ENCODE measurements at places on chromosomes 11 and 22.

DNA sequence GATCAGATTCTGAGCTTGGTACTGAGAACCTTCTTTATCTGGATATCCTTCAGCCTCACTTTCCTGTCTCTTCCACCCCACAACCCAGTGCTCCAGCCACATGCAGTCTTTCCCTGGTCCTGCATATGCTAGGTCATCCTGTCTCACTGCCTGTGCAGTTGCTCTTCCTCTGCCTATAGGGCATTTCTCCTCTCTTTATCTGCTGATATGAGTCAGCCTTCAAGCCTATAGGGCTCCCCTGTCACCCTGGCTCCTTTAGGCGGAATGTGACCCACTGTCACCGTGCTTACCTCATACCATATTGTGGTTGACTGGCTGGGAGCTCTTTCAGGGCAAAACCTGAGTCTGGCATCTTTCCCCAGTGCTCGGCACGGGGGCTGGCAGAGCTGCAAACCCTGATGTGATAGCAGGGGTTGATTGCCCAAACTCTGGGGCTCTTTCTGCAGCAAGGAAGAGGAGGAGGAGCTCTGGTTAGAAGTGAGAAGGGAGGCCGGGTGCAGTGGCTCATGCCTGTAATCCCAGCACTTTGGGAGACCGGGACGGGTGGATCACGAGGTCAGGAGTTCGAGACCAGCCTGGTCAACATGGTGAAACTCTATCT is 26.3 kb downstream of the MEI1 start:
- no peak for DNase-seq

- no peak for DNase-seq
Measured at GRCh38 chr22:34099278-34099677, 179.0 kb upstream of the LARGE1 start.

DNA sequence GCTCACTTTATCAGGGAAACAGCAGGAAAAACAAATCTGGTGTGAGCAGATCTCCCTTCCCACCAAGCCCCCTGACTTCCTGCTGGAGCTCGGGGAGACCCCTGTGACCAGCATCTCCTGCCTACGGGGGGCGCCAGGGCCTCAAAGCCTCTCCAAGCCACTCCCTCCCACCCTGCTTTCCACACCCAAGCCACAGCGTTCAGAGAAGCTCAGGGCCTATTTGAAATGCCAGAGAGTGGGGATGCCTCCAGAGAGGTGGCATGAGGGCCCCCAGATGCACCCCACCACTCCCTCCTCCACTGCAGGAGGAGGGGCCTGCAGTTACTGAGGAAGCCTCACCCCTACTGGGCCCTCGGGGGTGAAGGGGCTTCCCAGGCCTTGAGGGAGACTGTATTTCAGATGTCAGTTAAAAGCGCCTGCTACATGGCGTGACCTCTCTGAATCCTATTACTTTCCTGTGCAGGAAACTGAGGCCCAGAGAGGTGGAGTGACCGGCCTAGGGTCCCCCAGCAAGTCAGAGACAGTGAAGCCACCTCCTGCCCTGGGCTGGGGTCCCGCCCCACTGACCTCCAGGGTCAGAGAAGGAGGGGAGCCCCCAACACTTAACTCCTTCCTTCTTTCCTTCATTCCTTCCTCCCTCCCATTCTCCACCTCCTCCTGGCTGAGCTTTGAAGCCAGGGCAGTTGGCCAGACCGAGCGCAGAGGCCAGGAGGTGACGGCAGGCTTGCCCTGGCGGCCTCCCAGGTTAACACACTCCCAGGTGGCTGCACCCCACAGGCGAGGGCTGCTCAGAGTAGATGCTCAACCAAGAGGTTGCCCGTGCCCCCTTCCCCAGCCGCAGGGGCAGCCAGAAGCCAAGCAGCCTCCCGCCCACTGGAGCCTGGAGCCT is 6.0 kb upstream of the CDKN1C start:
- no peak for DNase-seq

DNA sequence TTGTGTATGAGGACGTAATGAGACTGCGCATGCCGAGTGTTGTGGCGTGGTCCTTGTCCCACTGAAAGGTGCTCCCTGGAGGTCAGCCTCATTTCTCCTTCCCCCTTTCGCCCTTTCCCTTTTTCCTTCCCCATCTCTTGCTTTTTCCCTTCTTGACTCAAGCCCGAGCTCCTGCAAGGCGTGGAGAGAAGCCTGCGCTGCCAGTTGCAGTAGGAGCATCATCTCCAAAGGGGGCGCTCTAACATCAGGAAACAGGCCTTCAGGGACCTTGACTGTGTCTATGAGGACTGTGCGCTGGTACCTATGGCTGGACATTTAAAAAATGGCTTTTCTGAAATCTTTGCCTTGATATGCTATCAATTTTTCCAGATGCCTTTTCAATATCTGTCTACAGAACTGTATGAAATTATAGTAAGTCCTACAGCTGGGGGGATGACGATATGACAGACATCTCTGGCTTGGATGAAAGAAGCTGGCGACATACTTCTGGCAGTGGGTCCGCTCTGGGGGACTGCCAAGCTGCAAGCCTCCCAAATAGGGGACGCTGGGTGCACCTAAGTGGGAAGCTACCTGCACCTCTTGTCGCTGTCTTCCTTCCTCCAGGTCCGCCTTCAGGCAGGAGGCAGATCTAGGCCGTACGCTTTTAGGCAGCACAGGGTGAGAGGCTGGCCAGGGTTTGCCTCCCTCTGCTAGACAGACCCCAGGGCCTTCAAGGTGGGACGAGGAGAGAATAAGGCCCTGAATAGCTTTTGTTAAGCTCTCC is 96.5 kb downstream of the NXPE2 start:
- peak; percentile 49 for DNase-seq

DNA sequence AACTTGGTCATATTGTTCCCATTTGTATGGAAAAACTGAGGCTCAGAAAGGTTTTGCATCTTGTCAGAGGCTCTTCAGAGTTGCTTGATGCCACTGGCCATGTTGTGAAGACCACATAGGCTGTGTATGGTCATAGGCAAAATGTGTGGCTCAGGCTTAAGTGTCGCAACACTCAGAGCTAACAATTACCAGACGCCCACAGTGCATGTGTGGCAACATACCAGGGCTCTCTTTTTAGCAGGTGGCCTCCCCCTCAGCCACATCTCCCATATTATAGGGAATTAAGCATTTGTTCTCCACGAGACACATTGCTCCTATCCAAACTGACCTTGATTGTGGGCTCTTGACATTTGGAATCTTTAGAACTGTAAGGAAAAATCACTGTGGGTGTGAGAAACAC is 802.5 kb downstream of the DLG2 start:
- no peak for DNase-seq

DNA sequence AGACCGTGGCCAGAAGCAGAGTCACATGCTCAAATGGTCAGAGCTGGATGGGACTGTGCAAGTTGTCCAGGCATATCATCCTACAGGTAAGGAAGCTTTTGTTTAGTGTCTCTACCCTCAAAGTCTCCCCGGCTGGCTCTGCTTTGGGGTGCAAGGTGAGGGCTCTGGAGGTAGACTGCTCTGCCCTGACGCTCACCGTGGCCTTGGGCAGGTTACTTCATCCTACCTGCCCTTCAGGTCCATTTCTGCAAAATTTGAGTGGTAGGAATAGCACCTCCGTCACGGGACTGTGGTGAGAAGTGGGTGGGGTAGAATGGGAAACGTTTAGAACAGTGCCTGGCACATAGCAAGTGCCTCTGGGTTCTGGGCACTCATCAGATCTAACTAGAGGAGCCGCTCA is 42.2 kb downstream of the NAT10 start:
- no peak for DNase-seq

DNA sequence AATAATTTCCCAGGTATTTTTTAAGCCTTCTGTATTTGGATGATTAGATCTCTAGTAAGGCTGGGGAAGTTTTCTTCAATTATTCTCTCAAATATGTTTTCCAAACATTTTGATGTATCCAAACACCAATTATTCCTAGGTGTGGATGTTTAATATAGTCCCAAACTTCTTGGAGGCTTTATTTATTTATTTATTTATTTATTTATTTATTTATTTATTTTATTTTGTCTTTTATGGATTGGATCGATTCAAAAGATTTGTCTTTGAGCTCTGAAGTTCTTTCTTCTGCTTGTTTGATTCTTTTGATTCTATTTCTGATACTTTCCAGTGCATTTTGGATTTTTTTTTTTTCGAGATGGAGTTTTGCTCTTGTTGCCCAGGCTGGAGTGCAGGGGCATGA is 2267.9 kb upstream of the RAG2 start:
- DNase-seq = no peak

GRCh38 chr11:134282121-134283045 is 6.2 kb downstream of the GLB1L3 start:
- DNase-seq = no peak

DNA sequence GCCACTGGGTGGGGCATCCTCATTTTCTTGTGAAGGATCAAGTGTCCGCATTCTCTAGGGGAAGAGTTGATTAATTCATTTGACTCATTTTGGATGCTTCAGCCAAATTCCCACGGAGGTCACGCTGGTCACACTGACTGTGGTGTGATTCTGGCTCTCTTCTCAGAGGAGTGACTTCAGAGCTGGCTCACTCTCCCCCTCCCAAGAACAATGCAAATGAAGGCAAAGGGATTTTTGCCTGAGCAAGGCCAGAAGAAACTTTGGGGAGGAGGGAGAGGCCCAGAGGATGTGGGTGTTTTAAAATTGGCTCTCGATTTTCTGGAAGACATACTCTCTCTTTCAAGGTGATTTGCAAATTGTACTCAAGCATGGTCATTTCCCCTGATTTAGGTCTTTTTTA is 51.1 kb upstream of the LMO2 start:
- no peak for DNase-seq

- no peak for DNase-seq
Measured at GRCh38 chr11:122159173-122159721, 43.2 kb upstream of the BLID start.

DNA sequence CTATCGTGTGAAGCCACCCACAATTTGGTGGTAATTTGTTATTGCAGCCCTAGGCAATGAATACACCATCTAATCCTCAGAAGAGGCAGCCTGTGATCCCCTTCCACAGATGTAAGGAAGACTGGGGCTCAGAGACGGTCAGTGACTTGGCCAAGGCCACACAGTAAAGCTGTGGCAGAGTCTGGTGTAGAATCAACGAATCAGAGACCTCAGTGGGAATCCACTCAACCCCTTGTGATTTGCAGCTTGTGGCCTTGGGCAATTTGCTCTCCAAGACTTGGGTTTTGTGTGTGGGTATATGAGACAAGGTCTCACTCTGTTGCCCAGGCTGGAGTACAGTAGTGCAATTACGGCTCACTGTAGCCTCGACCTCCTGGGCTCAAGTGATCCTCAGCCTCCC is 1.9 kb downstream of the LGALS2 start:
- no peak for DNase-seq

DNA sequence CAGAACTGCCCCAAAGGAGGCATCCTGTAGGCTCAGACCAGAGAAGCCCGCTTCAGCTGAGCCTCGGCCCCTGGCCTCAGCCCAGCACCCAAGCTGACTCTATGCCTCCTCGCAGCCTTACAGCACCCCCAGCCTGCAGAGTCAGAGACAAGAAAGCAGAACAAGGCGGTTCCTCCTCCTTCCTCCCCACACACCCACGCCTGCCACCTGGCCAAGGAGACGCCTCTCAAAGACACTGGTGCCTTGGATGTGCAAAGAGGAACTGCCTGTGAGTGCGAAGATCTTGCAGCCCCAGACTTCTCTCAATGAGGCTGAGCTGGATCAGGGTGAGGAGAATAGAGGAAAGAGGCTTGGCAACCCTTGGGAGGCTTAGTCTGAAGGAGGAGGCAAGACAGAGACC is 60.2 kb downstream of the PDE2A start:
- no peak for DNase-seq

DNA sequence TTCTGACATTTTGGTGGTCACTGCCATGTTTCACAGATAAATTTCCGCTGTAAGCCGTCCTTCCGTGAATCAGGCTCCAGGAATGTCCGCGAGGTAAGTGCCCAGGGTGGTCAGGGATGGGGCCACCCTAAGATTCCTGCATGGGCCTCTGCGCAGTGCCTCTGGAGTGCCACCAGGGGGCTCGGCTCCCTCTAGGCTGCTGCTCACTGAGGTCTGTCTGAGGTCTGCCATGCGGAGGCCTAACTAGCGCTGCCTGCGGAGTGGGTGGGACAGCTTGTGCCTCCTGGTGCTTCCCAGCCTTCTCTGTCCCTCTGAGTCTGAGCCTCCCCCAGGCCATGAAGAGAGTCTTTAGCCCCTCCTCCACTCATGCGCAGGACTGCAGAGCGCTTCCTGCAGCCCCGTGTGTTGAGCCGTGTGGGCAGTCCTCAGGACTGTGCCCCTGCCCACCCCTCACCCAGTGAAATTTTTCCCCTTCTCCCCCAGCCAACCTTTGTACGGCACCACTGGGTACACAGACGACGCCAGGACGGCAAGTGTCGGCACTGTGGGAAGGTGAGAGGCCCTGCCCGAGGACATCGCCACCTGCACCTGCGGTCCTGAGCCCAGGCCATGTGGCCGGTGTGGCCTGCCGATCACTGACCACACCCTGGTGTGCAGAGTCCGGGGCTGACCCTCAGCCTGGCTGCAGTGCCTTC is 11.9 kb upstream of the MDK start:
- peak; percentile 70 for DNase-seq

- DNase-seq = no peak
Measured at GRCh38 chr11:129090056-129090455, 102.1 kb downstream of the ARHGAP32 start.

GRCh38 chr11:119051440-119052162 is 5.4 kb downstream of the HYOU1 start:
- DNase-seq = peak; percentile 31

DNA sequence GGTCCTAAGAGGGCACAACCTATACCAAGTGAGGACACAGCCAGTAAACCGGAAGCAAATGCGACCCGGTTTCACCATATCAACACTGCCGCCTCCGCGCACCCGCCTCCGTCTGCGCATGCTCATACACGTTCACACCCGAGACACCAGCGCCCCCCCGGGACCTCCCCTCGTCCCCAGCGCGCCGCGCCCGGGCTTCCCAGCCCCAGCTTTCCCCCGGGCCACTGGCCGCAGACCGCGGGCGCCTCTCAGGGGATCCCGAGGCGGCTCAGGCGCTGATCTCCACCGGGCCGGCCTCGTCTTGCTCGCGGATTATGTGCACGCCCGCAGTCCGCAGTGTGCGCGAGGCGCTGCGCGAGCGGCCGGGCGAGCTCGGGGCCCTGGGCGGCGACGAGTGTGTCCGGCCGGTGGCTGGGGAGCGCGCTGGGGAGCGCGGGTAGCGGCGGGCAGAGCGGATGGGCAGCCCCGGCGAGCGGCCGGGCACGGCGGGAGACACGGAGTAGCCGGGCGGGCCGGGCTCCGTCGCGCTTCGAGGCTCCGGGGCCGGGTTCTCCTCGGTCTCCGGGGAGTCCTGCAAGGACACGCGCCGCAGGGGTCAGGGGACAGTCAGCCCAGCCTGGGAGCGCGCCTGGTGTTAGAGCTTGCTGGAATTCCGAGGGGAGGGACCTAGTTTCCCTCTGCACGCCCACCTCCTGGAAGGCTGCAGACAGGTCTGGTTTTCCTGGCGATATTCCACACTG is 2.0 kb downstream of the HEPN1 start:
- DNase-seq = peak; percentile 73
